ENCODE measurements at places on chromosomes 16 and 17.

DNA sequence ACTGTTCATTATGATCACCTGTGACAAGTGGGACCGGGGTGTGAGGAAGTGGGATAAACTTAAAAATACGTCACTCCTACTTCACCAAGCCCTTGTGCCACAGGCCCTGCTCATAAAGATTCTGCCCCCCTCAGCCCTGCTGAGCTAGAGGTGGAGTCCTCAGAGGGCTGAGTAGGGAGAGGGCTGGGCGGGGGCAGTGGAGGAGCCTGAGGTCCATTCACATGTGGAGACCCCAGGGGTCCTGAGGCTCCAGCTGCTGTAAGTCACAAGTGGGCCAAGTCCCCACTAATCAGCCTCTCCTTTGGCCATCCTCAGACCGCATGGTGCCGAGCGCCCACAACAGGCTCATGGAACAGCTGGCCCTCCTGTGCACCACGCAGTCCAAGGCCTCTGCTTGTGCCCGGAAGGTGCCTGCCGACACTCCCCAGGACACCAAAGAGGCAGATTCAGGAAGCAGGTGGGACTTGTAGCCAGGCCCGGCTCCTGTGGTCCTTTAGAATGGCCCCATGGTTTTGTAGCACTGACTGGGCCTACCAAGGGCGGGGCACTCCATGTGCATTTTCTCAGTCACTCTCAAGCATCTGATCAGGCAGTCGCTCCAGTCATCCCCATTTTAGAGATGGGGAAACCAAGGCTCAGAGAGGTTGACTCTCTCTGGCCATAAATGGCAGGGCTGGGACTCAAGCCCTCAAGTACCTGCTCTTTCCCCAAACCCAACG is 10.4 kb downstream of the DNAAF8 start:
- no peak for DNase-seq

- no peak for DNase-seq
Measured at GRCh38 chr17:79114458-79115301, 40.1 kb downstream of the ENGASE start.

GRCh38 chr16:3712861-3713372 is 4.4 kb downstream of the TRAP1 start:
- DNase-seq, result no peak

DNA sequence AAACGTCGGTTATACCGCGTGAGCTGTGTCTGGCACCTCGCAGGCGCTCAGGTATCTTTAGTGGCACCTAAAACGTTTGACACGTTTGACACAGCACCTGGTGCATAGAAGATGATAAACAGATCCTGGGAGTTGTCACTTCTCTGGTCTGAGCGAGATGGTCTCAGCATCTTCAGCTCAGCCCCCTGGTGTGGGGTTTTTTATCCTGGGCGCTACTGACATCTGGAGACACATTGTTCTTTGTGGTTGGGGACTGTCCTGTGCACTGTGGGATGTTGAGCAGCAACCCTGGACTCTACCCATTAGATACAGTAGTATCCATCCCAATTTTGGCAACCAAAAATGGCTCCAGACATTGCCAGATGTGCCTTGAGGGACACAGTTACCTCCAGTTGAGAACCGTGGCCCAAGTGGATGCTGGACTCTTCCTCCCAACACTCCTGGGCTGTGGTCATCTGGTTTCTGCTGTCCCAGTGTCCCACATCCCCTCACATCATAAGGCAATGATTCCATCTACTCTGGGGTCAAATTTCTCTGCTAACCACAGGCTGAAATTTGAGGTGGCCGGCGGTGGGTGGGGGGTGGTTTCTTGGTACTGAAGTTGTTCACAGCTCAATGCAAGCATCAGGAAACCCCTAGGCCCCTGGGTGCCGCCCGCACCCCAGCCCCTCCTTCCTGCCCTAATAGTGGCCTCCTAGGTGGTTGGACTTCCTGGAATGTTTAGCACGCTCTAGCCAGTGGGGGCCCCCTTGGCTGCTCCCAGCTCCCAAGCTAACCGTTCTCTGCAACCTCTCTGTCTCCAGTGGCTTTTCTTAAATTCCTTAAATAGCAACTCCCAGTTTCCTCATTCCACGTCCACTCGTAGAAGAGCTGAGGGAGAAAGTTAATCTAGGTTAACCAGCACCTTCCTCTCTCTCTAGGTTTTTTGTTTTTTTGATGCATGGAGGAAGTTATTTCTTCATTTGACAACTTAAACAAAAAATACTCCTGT is 124.8 kb downstream of the ABCC1 start:
- DNase-seq, result no peak

DNA sequence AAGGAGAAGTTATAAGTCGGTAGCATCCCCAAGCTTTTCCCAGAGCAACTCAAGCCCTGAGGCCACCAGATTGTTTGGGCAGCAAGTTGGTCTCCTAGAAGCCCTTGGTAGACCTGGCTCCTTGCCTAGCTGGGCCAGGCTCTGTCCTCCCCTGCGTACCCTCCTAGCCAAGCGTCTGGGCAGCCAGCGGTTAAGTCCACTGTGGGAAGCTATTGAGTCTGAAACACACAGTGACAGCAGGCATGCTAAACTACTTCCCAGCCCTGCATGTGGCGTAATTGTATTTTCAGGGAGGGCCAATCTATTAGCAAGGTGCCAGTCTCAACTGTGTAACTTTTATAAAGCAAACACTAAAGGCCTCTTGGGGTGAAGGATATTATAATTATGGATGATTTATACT is 419.1 kb upstream of the RBFOX1 start:
- no peak for DNase-seq

DNA sequence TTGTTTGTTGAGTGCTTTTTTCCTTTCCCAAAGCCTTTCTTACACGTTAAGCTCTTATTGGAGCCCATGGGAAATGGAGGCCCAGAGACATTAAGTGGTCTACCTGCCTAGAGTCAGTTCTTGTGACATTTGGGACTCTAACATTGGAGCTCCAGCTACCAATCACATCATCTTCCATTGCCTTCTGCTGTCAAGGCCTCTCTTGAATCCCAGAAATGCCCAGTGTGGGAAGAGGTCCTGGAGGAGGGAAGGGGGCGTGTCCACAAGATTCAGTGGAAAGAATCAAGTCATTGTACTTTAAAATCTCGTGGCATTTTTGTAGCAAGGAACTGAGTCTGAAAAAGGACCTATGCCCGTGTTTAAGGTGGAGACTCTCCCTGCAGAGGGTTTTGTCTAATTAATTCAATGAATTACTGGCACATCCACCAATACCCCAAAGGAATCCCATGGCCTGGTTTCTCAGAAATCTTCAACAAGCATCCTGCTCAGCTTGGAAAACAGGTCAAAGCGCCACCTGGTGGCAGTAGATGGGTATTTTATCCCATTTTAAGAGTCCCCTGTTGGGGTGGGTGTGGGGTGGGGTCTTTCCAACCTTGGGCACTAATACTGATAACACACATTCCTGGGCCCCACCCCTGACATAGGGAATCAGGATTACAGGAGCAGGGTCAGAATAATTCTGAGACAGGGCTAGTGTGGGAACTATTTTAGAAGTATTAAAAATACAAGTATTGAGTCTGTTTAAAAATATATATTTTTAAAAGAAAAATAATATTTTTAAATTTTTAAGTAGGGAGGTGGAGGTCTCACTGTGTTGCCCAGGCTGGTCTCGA is 24.6 kb downstream of the GPT2 start:
- no peak for DNase-seq

- no peak for DNase-seq
Measured at GRCh38 chr17:74680213-74680612, 32.5 kb downstream of the CD300LF start.

DNA sequence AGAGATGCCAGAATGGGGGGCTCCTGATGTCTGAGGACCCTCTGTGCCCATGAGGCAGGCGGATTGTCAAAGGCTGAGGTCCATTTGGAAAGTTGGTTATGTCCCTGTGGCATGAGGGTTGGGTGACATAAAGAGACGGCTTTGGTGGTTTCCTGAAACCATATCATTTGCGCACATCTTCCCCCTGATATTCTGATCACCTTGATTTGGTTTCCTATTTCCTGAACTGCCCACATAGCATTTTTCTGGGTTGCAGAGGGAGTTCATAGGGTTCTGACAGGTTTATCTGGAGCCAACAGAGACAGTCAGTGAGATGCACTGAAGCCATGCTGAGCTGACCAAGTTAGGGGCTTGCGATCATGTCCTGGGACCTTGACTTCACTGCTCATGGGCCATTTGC is 15.7 kb upstream of the RNF222 start:
- no peak for DNase-seq

GRCh38 chr16:70540994-70541393 is 17.4 kb downstream of the SF3B3 start:
- no peak for DNase-seq

DNA sequence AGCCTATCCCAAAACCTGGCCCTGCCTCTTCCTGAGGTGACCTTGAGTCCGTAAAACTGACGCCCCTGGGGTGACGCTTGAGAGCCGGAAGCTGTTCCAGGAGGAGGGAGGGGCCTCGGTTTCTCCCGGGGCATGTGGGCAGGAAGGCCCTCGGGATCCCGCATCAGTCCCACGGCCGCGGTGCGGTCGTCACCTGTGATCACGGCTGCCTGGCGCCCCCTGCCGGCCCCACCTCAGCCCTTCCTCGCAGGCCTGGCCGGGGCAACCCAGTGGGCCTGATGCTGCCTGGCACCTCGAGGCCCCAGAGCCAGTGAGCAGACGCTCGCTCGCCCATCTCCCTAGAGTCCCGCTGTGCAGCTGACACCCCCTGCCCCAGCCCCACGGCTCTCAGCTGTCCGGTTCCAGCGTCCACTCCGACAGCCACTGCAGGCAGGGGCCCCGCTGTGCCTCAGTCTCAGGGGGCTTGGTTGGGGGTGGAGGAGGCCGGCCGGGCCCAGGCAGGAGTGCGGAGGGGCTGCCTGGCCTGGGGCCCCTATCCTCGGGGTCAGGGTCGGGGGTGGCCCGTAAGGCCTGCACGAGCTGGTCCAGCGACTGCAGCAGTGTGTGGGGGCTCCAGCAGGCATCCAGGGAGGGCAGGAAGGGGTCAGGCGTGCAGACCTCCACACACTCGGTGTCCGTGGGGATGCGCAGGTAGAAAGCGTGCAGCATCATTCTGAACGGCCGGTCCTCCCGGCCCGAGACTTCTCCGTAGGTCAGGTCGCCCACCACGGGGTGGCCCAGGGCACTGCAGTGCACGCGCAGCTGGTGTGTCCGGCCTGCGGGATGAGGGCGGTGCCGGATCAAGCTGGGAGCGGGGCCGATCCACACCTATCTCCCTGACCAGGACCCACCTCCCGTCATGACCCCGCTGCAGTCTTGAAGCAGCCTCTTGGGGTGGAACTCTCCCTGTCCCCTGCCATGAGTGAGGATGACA is 2.3 kb downstream of the RPUSD1 start:
- peak; percentile 55 for DNase-seq

- no peak for DNase-seq
Measured at GRCh38 chr17:73208139-73208827, 15.4 kb downstream of the COG1 start.

- DNase-seq, result peak; percentile 54
Measured at GRCh38 chr16:75097941-75098901, 18.4 kb downstream of the LDHD start.

GRCh38 chr16:86751076-86752030 is 173.0 kb downstream of the FOXL1 start:
- DNase-seq, result no peak

DNA sequence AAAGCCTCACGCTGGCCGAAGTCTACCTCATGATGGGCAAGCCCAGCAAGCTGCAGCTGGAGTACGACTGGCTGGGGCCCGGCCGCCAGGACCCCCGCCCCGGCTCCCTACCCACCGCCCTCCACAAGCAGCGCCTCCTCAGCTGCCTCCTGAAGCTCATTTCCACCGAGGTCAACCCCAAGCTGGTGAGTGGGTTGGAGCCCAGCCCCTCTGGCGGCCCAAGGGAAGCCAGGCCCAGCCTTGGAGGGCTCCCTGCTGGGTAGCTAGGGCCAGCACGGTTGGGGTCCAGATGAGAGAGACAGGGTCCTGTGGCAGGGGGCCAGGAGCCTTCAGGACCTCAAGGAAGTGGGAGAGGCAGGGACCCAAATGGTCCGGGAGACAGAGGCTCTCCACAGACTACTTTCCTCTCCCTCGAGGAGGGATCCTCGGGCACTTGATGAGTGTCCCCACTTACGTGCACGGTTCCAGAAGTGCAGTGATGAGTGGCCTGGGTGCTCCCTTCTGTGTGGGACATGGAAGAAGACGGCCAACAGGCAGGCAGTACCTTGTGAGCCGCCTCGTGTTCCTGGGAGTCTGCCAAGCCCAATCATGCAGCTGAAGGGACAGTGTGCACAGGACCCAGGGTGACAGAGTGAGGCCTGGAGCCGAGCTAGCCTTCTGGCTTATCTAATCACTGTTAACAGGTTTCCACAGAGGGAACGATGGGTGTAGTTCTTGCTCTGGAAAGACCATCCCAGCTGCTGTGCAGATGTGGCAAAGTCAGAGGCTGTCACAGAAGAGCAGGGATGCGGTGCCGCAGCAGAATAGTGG is 21.1 kb upstream of the JPT2 start:
- DNase-seq, result no peak

DNA sequence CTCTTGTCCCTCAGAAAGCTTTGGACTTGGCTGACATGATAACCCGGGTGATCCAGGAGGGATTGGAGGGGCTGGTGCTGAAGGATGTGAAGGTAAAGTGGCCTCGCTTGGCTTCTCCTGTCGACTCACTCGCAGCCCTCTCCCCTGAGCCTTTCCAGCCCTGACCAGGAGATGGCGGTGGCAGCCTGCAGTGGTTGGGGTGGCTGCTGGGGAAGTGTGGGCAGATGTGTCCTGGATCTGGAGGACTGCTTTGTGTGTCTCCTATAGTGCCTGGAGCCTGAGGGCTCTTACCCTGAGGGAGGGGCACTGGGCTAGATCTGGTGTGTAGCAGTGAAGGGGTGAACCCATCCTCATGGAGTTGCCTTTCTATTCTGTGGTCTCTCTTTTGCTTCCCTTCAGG is 17.9 kb downstream of the LIG3 start:
- DNase-seq, result peak; percentile 52

- no peak for DNase-seq
Measured at GRCh38 chr17:4693416-4693815, 10.5 kb downstream of the PELP1 start.

DNA sequence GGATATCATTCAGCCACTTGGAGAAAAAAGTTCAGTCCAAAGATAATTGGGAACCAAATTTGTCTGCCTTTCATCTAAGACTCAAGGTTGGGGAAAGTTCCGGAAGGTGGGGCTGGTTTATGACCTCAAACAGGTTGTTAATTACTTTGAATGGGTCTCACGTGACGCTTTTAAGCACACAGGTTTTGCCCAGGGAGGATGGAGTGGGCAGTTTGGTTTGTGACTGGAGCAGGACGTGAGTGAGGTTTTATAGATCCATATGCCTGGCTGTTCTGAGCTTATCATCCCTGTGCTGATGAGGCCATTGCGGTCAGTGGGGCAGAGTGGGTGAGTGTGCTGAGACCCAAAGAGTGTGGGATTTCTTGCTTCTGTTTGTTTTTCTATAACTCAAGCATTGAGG is 38.7 kb upstream of the GPRC5B start:
- no peak for DNase-seq

Data from stimulated activated CD8-positive, alpha-beta memory T cell treated with anti-CD3 and anti-CD28 coated beads, Interleukin-7, amount 100 ng/mL, for 48 hours (primary cell).